ENCODE measurements at places on chromosomes 11 and 22.

DNA sequence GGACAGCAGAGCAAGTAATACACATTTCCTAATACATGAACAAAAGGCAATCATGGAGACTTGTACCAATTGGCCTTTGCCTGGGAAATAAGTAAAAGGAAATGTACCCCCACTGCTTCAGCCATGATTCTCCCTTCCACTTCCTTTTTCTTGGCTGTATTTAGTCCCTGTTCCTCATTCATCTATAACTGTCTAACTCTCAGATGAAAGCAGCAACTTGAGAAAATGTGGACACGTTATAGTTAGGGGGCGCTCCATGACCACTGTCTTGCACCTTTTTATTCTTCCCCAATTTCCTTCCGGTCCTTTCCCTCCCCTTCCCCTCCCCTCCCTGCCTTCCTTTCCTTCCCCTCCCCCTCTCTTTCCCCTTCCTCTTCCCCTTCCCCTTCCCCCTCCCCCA, 61.3 kb upstream of the BARX2 start:
- no peak for DNase-seq

- no peak for DNase-seq
These were observed 99.1 kb downstream of the GAB2 start for GRCh38 chr11:78318321-78319114.

DNA sequence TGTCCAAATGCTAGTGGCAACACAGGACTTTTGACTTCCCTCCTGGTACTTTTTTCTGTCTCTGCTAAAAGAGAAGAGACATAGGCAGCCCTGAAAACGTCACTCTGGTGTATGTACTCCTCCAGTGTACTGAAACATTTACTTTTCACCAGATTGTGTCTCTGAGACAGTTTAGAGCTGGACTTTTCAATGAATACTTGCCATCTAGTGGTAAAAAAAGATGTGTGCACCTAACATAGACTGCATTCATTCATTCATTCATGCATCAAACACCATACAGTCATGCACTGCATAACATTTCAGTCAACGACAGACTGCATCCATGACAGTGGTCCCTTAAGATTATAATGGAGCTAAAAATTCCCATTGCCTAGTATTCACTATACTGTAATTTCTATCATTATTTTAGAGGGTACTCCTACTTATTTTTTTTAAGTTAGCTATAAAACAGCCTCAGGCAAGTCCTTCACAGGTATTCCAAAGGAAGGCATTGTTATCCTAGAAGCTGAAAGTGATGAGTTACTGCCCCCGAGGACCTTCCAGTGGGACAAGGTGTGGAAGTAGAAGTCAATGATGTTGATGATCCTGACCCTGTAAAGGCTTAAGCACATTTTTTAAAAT, 186.2 kb downstream of the SPON1 start:
- no peak for DNase-seq

DNA sequence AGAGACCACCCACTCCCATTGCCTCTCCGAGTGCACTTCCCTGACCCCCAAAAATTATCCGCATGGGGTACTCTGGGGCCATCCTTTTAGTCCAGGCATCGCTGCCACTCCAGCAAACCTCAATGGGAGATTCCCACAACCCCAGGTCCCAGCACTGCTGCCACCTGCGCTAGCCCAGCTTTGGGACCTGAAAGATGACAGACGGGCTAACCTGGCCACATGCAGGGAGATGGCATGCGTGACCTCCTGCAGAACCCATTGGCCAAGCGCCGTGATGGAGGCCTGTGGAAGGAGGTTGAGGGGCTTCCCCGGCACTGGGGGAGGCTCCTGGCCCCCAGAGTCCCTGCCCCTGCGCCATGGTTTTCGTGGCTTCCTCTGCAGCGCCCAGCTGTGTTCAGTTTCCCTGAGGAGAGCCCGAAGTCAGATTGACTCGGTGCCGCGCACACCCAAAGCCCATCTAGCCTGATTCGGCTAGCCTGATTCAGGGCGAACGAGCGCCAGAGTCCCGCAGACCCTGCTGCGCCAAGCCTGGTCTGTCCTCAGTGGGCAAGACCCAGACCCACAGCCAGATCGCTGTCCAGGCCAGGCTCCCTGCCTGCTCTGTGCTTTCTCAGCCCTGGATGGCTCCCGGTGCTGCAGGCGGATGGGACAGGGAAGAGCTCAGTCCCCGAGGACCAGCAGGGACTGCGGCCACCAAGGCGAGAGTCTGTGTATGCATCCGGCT, 751 bp upstream of the WNT7B start:
- DNase-seq = no peak

GRCh38 chr11:63940786-63941185, 2.0 kb downstream of the NAA40 start:
- DNase-seq = no peak

- DNase-seq = no peak
These were observed 23.0 kb upstream of the BLID start for GRCh38 chr11:122138744-122139594.

GRCh38 chr22:37443977-37444376, 16.7 kb upstream of the ELFN2 start:
- no peak for DNase-seq

GRCh38 chr22:24482575-24482974, 12.6 kb upstream of the UPB1 start:
- DNase-seq = no peak

DNA sequence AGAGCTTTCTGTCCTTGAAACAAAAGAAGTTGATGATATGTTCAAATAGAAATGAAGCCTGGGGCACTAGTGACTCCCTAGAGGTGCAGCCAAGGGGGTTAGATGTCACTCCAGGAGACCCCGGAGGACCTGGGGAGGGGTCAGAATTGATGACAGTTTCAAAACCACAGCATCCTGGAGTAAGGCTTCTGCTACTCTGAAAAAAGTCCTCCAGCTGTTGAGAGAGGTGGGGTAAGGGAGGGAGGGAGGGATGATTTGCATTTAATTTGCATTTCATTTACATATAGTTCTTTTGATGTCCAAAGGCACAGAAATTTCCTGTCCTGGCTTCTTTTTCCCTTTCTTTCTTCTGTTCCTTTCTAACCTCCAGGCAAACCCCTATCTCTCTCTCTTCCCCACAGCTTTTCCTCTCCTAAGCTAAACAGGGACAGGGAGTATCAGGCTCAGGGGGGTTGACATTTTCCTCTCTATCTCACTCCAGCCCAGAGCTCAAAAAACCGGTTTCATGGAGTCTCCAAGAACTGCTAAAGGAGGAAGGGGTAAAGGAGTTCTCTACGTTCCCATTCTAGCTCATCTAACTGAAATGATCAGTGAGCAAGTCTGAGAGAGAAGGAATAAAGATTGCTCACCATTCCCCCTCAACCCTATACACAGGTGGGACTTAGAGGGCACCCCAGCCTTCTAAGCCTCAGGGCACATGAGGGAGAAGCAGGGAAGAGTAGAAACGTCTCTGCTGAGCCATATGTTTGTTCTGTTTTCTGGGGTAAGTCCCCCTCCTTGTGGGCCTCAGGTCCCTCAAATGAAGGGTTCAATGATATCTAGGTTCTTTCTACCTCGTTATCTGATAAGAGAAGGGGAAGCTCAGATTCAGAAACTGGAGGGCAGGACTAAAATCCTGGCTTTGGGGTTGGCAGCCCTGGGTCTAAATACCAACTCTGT, 3.5 kb upstream of the POU2F3 start:
- no peak for DNase-seq

- DNase-seq = no peak
These were observed 49.1 kb downstream of the MICAL2 start for GRCh38 chr11:12159351-12160099.

DNA sequence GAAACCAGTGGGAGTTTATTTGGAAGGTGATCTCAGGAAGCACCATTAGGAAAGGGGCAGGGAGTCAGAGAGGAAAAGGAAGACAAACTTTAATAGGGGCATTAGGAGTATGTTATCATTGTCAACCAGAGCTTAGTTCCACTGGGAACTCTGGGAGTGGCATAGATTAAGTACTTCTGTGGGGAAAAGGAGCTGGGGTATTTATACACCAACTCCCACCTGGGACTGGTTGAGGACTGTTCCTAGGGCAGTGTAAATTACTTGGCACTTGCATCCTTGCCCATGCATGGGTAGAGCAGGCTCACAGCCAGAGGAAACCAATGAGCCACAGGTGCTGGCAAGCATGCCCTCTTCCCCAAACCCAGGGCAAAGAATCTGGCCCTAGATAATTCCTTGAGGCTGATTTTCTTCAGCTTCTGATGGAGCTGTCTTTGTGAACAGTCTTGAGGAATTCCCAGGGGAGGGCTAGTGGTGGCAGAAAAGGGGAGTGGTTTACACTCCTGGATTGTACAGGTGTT, 541.2 kb downstream of the MIAT start:
- no peak for DNase-seq

- no peak for DNase-seq
These were observed 555.8 kb downstream of the BUD13 start for GRCh38 chr11:116217006-116217405.

DNA sequence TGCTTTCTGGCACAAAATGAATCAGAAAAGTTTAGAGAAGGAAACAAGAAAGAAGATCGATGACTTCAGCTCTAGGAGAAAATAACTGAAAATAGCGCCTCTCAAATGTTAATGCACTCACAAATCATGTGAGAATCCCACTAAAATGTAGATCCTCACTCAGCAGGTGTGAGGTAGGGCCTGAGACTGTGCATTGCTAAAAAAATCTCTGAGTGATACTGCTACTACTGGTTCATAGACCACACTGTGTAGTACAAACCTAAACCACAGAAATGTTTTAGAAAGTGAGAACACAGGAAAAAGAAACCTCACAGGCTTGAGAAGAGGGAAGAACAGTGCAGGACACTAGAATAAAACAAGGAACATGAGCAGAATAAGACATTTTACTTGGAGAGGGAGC, 2.0 kb downstream of the OR8D4 start:
- no peak for DNase-seq

DNA sequence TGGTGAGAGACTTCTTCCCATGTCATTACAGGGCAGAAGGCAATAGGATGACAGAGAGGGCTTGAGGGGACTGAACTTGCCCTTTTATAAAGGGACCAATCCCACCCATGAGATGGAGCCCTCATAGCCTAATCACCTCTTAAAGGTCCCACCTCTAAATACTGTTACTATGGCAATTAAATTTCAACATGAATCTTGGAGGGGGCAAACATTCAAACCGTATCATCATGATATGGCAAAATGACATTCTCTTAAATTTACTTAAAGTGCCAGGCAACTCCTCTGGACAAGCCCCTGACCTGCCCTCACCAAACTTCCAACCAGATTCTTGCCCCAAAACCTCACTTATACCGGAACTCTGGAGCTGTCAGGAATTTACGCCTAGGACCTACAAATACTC, 100.8 kb upstream of the OR5AK2 start:
- DNase-seq = no peak

DNA sequence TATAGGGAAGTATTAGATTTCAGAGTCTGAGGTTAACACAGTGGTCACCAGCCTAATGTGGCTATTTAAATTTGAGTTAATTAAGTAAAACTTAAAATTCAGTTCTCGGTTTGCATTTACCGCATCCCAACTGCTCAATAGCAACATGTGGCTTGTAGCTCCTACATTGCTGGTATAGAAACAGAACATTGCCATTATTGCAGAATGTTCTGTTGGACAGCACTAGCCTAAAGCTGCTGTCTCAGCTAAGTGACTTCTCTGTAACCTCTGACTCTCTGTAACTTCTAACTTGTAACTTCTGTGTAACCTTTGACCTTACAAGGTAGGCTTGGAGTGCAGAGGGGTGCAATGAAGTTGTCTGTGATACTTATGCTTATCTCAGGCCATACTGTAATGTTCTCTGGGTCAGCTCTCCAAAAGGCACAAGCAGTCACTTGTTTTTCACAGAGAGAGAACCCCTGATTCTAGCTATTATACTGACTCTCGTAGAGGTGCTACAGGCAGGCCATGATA, 78.7 kb downstream of the ZNRF3 start:
- no peak for DNase-seq

DNA sequence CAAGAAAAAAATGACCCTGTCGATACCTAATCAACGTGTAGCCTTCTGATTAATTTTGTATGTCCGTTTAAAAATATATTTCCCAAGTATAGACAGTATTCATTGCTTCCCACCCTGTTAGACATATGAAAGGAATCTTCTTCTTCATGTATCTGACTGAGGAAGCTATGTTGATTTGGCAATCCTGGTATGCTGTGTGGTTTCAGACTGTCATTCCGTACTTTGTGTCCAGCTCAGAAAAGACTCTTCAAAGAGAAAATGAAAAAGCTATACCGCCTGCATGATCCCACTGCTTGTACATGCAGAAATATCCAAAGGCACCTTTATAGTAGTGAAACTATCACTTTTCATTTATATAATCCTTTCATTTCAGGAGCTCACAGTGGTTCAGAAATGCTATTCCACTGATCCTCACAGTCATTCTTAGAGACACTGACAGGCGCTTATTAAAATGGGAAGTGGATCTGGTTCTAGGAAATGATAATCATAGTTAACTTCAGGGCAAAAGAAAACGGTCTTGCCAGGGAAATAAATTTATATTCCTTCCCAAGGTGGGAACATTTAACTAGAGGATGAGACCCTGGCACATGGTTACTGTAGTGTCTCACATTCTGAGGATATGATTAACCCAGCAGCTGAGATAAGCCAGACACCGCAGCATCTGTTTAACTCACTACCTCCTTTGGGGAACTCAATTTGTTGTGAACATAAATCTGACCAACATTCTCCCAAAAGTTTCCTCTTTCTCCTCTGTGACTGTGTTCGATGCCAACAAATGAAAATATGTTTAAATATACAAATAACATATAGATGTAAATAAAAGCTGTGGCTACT, 599.2 kb upstream of the LUZP2 start:
- DNase-seq = no peak

- no peak for DNase-seq
These were observed 10.5 kb downstream of the TXN2 start for GRCh38 chr22:36470994-36471331.

DNA sequence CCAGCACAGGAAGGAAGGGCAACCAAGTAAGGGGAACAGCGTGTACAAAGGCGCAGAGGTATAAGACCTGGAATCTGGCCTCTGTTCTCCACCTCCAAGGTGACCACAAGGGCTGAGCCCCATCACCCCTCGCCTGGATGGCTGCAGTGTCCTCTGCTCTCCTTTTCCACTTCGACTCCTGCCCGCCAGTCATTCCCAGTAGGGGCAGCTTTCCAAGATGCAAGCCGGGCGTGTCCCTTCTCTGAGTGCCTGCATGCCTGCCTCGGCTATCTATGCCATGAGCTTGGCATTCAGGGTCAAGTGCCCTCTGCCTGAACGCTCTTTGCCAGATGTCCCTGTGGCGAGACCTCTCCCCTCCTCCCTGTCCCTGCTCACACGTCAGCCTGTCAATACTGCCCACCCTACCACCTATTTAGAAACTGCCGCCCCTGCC, 17.0 kb downstream of the FADS3 start:
- no peak for DNase-seq

- no peak for DNase-seq
These were observed 56.1 kb downstream of the MICAL2 start for GRCh38 chr11:12166299-12167060.

Data from cortex of kidney (tissue), 1 donor.